ENCODE measurements at places on chromosomes 11 and 22. TPM values are rescaled to one million over a fixed set of nuclear protein-coding genes. Genes with fewer than 3 reads are reported as not detected.
A peak's percentile ranks its signal among the peaks of the same experiment; 100 is the strongest.

DNA sequence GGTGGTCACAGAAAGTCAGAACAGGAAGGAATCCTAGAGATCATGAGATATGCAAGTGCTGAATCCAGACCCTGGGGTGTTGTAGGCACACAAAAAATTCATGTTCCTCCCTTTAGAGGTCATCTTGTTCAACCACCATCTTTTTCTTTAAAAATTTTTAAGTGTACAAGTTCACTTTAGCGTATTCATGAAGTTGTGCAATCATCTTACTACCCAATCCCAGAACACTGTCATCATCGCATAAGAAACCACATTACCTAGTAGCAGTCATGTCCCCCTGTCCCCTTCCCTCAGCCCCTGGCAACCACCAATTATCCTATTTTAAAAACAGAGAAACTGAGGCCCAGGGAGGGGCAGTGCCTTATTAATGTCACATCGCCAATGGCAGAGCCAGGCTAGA, 20.3 kb upstream of the WNT11 start:
- no peaks in the 10 kb centered on the region for H3K4me1 ChIP-seq
- no peaks in the 10 kb centered on the region for H3K36me3 ChIP-seq
- H3K27ac ChIP-seq: no peak overlapping the region
- no peak overlapping the region for H3K4me3 ChIP-seq
- no peak for DNase-seq

- no peak overlapping the region for H3K27ac ChIP-seq
- no peak overlapping the region for H3K4me3 ChIP-seq
- no peaks in the 10 kb centered on the region for H3K4me1 ChIP-seq
- no peak for DNase-seq
Observed at GRCh38 chr11:113263458-113264259, 50.7 kb upstream of the TTC12 start.

- no peaks in the 10 kb centered on the region for H3K36me3 ChIP-seq
- no peaks in the 10 kb centered on the region for H3K27me3 ChIP-seq
- H3K4me3 ChIP-seq: no peak overlapping the region
- peak; percentile 41 for DNase-seq
- no peak overlapping the region for H3K27ac ChIP-seq
- H3K4me1 ChIP-seq: no peaks in the 10 kb centered on the region
Observed at GRCh38 chr11:2196970-2197770, 25.6 kb upstream of the TH start.

GRCh38 chr11:124739479-124740276, at the start of gene NRGN:
Gene NRGN, plus strand, starts transcription at chr11:124739942. Its CDS starts 143 bp downstream, at chr11:124740085.
- H3K4me1 ChIP-seq: peaks cover 15% of the 10 kb centered on the region
- peak within 1 kb of the TSS; percentile 65 for H3K4me3 ChIP-seq
- H3K27ac ChIP-seq: no peak within 1 kb of the TSS
- DNase-seq: peak; percentile 76
- H3K27me3 ChIP-seq: peaks cover 69% of the 10 kb centered on the region

- no peak for DNase-seq
- H3K4me3 ChIP-seq: no peak overlapping the region
- H3K4me1 ChIP-seq: peaks cover 16% of the 10 kb centered on the region
- H3K27ac ChIP-seq: no peak overlapping the region
- H3K36me3 ChIP-seq: no peaks in the 10 kb centered on the region
- peaks cover 6% of the 10 kb centered on the region for H3K27me3 ChIP-seq
Observed at GRCh38 chr11:133232665-133233064, 299.6 kb downstream of the OPCML start.

ZP1 gene
- 0.16 TPM for polyA plus RNA-seq
